Uterus (tissue), 4 donors: ENCODE measurements at places on chromosomes 2 and 18. TPM values are rescaled to one million over a fixed set of nuclear protein-coding genes. Genes with fewer than 3 reads are reported as not detected.

- no peaks in the 10 kb centered on the region for H3K27me3 ChIP-seq
- no peak overlapping the region for H3K27ac ChIP-seq
- no peaks in the 10 kb centered on the region for H3K36me3 ChIP-seq
- no peaks in the 10 kb centered on the region for H3K4me1 ChIP-seq
- no peak overlapping the region for H3K4me3 ChIP-seq
Measured at GRCh38 chr2:240792629-240793312, 27.2 kb downstream of the KIF1A start.

DNA sequence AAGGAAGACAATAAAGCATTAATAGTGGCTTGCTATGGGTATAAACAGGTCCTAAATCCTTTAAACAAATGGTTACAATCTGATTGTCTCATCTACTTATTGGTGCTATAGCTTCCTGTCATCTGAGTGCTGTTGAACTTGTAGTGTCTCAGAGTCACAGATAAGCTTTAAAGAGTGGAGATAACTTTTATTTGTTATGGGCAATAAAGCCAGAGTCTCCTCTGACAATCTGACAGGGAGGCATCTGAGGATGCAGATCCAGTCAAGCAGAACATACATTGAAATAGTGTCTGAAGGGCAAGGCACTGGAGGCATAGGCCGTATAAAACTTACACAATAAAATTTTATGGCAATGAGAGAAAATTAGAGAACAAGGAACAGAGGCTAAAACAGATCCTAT lies 1132.4 kb upstream of the CDH2 start:
- H3K27ac ChIP-seq, result no peak overlapping the region
- H3K4me3 ChIP-seq, result no peak overlapping the region
- H3K36me3 ChIP-seq, result no peaks in the 10 kb centered on the region
- no peaks in the 10 kb centered on the region for H3K27me3 ChIP-seq
- no peaks in the 10 kb centered on the region for H3K4me1 ChIP-seq

GRCh38 chr2:239193401-239193811 lies 207.4 kb downstream of the HDAC4 start:
- peak; percentile 17 for DNase-seq
- no peaks in the 10 kb centered on the region for H3K27me3 ChIP-seq
- no peak overlapping the region for H3K27ac ChIP-seq

DNA sequence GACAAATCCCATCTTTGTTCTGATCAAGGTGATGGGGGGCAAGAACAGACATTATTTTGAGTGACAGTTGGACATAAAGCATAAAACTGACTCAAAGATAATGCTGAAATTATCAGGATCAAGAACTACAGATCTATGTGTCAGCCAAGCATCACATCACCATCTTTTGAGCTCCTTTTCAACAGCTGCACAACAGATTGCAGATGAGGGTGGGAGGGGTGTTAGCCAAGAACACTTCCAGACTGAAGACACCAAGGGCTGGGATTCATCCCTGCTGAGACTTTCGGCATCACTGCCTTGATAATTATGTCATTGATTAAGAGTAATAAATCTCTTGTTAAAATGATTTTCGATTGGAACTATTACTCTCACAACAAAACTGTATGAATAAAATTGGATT lies 191.5 kb upstream of the NETO1 start:
- no peak overlapping the region for H3K27ac ChIP-seq
- H3K36me3 ChIP-seq, result no peaks in the 10 kb centered on the region
- H3K4me1 ChIP-seq, result no peaks in the 10 kb centered on the region

DNA sequence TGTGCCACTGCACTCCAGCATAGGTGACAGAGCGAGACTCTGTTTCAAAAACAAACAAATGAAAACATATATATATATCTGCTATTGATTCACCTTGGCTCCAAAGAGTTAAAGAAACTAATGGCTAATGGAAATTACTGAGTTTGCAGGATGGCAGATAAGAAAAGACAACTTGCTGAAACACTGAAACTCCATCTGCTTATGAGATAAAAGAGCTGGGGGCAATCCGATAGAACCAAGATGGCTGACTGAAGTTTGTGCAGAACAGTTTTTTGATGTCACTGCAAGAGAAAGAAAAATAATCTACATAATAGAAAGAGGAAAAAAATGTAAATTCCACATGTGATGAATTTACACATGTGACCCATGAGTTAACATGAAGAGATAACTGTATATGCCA lies 88.2 kb downstream of the LRATD1 start:
- no peak for DNase-seq
- H3K4me3 ChIP-seq, result no peak overlapping the region
- no peaks in the 10 kb centered on the region for H3K4me1 ChIP-seq
- H3K27ac ChIP-seq, result no peak overlapping the region
- H3K27me3 ChIP-seq, result no peaks in the 10 kb centered on the region
- no peaks in the 10 kb centered on the region for H3K36me3 ChIP-seq

DNA sequence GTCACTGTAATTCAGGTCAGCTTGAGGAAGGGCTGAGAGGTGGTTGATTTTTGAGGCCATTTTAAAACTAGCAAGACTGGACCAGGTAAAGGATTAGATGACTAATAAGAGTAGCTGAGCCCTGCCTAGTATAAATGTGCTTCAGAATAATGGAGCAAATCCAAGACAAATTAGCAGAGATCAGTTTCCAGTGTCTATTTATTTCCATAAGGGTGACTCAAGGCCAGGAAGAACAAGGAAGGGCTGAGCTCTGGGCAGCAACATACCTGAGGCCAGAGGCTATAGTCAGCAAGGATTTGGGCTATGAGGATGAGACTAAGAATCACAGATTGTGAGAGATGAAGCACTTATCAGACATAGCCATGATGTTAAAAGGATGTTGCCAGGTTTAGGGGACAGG lies 339.0 kb upstream of the LRRTM1 start:
- H3K36me3 ChIP-seq, result no peaks in the 10 kb centered on the region
- no peak for DNase-seq
- H3K4me1 ChIP-seq, result no peaks in the 10 kb centered on the region
- H3K4me3 ChIP-seq, result no peak overlapping the region
- H3K27me3 ChIP-seq, result no peaks in the 10 kb centered on the region

- peaks cover 4% of the 10 kb centered on the region for H3K4me1 ChIP-seq
- no peak overlapping the region for H3K4me3 ChIP-seq
- H3K27ac ChIP-seq, result peak overlapping the region; percentile 89
- DNase-seq, result no peak
Measured at GRCh38 chr2:9610781-9611548, 19.8 kb downstream of the YWHAQ start.

DNA sequence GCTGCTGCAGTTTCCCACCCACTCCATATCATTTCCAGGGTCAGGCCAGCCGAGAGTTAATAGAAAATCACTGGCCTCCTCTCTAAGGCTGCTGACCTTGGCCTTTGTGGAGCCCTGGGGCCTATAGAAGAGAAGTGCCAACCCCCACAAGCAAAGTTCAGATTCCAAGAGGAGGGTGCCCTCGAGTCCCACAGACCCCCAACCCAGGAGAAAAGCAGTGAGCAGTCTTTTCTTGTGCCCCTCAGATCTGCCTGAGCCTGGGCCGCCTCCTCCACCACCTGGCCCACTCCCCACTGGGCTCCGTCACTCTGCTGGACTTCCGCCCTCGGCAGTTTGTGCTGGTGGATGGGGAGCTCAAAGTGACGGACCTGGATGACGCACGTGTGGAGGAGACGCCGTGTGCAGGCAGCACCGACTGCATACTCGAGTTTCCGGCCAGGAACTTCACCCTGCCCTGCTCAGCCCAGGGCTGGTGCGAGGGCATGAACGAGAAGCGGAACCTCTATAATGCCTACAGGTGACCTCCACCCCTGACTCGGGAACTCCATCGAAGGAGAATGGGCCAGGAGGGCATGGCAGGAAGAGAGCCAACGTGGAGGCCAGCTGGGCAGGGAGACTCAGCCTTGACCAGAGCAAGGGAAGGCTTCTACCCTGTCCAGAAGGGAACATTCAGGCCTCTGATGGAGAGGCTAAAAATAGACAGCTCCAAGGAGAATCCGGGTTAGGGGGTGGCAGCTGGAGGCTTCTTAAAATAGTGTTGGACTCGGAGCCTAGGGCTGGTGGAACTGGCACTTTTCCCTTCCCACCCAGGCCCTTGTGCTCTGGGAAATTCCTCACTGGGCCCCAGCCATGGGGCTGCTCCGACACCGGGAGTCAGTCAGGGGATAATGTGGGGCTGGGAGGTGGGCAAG lies 6.2 kb downstream of the PKDCC start:
- H3K36me3 ChIP-seq, result no peaks in the 10 kb centered on the region
- H3K4me3 ChIP-seq, result no peak overlapping the region
- H3K27ac ChIP-seq, result peak overlapping the region; percentile 94
- H3K27me3 ChIP-seq, result no peaks in the 10 kb centered on the region
- H3K4me1 ChIP-seq, result peaks cover 43% of the 10 kb centered on the region

- H3K36me3 ChIP-seq, result no peaks in the 10 kb centered on the region
- no peak overlapping the region for H3K27ac ChIP-seq
- H3K27me3 ChIP-seq, result no peaks in the 10 kb centered on the region
- no peak overlapping the region for H3K4me3 ChIP-seq
Measured at GRCh38 chr2:152393377-152393776, 58.4 kb downstream of the FMNL2 start.

GRCh38 chr18:9410515-9410914 lies 64.8 kb upstream of the RALBP1 start:
- no peaks in the 10 kb centered on the region for H3K27me3 ChIP-seq
- no peak overlapping the region for H3K27ac ChIP-seq
- DNase-seq, result no peak
- no peak overlapping the region for H3K4me3 ChIP-seq

DNA sequence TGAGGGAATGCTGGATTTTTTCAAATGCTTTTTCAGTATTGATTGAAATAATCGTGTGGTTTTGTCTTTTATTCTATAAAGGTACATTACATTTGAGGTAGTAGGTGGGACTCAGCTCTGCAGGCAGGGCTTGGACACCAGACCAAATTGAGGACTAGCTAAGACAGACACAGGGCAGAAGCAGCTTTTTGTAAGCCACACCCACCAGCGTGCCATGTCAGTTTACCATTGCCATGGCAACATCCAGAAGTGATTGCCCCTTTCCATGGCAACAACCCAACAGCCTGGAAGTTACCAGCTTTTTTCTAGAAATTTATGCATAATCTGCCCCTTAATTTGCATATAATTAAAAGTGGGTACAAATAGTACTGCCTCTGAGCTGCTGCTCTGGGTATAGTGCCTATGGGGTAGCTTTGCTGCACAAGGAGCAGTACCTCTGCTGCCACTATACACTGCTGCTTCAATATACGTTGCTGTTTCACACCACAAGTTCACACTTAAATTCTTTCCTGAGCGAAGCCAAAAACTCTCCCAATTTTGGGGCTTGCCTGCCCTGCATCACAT lies 23.6 kb upstream of the VWA3B start:
- no peaks in the 10 kb centered on the region for H3K27me3 ChIP-seq
- no peak for DNase-seq
- H3K4me1 ChIP-seq, result no peaks in the 10 kb centered on the region
- no peaks in the 10 kb centered on the region for H3K36me3 ChIP-seq
- no peak overlapping the region for H3K27ac ChIP-seq

GRCh38 chr18:22523481-22523880 lies 105.8 kb upstream of the CTAGE1 start:
- H3K36me3 ChIP-seq, result no peaks in the 10 kb centered on the region
- H3K27ac ChIP-seq, result no peak overlapping the region
- DNase-seq, result no peak

- H3K4me3 ChIP-seq, result no peak overlapping the region
- H3K27me3 ChIP-seq, result no peaks in the 10 kb centered on the region
- no peak overlapping the region for H3K27ac ChIP-seq
- DNase-seq, result no peak
- H3K36me3 ChIP-seq, result no peaks in the 10 kb centered on the region
Measured at GRCh38 chr18:77119851-77120491, 12.6 kb downstream of the MBP start.

DNA sequence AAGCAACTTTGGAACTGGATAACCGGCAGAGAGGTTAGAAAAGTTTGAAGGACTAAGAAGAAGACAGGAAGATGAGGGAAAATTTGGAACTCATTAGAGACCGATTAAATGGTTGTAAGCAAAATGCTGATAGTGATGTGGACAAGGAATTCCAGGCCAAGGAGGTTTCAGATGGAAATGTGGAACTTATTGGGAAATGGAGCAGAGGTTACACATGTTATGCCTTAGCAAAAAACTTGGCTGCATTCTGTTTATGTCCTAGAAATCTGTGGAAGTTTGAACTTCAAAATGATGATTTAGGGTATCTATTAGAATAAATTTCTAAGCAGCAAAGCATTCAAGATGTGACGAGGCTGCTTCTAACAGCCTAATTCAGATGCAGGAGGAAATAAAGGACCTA lies 675.1 kb upstream of the SYT4 start:
- H3K4me1 ChIP-seq, result no peaks in the 10 kb centered on the region
- no peak for DNase-seq
- no peaks in the 10 kb centered on the region for H3K36me3 ChIP-seq
- H3K27me3 ChIP-seq, result no peaks in the 10 kb centered on the region
- no peak overlapping the region for H3K27ac ChIP-seq
- H3K4me3 ChIP-seq, result no peak overlapping the region

DNA sequence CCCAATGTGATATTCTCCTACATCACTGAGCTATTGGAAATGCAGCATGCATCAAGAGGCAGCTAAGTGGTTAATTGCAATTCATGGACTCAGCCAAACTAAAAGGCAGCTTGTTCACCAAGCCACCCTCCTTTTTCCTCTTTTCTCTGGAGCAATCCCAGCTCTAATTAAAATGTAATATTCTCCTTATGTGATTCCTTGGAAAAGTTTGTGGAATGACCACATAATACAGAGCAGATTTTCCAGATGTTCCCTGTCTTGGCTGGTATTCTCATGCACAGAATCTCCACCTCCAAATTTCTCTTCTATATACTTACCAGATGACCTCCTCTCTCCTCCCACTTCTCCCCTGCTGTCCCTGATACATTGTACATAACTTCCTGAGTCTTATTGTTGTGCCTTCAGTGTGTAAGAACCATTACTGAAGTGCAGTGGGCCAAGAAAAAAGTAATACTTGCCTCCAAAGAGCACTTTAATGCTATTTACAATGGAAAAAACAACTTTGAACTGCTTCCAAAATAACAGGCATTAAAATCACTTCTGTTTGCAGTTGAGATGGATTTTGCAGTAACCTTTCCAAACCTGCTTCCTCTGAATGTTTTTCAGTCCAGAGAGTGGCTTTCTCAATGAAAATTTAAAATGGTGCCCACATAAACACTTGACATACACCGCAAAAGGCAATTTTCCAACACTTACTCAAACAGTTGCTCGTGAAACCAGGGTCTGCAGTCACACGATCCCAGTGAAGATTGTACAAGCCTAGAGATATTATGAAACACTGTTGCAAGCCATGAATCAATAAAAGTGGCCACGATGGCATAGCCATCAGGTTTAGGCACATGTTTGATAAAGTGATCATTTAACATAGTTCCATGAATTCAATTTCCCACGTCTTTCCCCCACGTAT lies 258.0 kb downstream of the MTX2 start:
- no peaks in the 10 kb centered on the region for H3K36me3 ChIP-seq
- peak overlapping the region; percentile 13 for H3K27ac ChIP-seq
- no peaks in the 10 kb centered on the region for H3K27me3 ChIP-seq
- no peak for DNase-seq

OSR1 gene
- 20.7 TPM for total RNA-seq

FHL2 gene
- 100 TPM for total RNA-seq

PREB gene
- 37.7 TPM for total RNA-seq

HOXD8 gene
- 25.8 TPM for total RNA-seq

ABCG8 gene
- 0.09 TPM for total RNA-seq

IKZF2 gene
- total RNA-seq, result 4.1 TPM

MC2R gene
- total RNA-seq, result not detected

NLRC4 gene
- total RNA-seq, result 0.26 TPM

ZBTB7C gene
- 10.2 TPM for total RNA-seq

DLX1 gene
- not detected for total RNA-seq

HOXD4 gene
- total RNA-seq, result 41.6 TPM

SLC1A4 gene
- total RNA-seq, result 6.9 TPM

ITGA4 gene
- total RNA-seq, result 4.6 TPM

KCNG3 gene
- 0.26 TPM for total RNA-seq
